Thoracic aorta (tissue), 2 donors: ENCODE measurements at places on chromosomes 6 and 20. TPM values are rescaled to one million over a fixed set of nuclear protein-coding genes. Genes with fewer than 3 reads are reported as not detected.
A peak's percentile ranks its signal among the peaks of the same experiment; 100 is the strongest.

DNA sequence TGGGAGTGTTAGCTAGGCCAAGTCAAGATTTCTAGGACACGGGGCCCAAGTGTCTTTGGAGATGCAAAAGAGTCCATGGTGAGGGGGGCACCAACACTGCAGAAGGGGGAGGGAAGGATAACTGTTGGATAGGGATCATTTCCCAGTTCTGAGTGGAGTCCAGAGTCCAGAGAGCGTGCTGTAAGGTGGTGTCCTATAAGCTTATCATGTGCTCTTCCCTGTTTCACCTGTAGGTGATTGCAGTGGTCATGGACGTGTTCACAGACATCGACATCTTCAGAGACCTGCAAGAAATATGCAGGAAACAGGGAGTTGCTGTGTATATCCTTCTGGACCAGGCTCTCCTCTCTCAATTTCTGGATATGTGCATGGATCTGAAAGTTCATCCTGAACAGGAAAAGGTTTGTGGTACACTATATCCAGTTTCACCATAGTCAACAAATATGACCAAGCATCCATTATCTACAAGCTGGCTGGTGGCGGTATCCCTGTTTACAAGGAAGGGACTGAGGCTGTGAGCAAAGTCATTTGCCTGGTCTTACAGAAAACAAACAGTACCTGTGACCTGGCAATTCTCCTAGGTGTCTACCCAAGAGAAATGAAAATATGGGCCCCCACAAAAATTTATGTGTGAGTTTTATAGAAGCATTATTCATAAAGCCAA is 15.6 kb downstream of the FAM83D start:
- H3K4me3 ChIP-seq = no peak overlapping the region
- no peaks in the 10 kb centered on the region for H3K4me1 ChIP-seq
- DNase-seq = no peak
- H3K27me3 ChIP-seq = no peaks in the 10 kb centered on the region

- H3K4me1 ChIP-seq = no peaks in the 10 kb centered on the region
- H3K27me3 ChIP-seq = no peaks in the 10 kb centered on the region
- H3K27ac ChIP-seq = no peak overlapping the region
- no peak overlapping the region for H3K4me3 ChIP-seq
- DNase-seq = no peak
- no peaks in the 10 kb centered on the region for H3K36me3 ChIP-seq
These were observed 34.9 kb upstream of the MTHFD1L start for GRCh38 chr6:150830439-150831165.

DNA sequence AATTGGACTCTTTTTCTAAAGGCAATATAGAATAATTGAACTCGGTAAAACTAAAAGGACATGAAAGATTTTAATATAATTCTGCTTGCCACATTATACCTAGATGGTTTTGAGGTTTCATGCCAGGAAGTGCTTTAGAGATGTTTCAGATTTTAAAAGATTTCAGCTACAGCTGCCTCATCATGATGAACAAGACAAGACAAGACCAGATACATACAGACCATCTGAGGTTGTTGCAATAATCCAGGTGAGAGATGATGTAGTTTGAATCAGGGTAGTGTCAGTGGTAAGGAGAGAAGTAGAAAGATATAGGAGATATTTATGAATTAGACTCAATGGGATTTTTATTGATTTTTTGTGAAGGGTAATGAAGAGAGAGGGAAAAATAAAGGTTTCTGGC is 374.3 kb upstream of the HSF2 start:
- H3K27ac ChIP-seq = no peak overlapping the region
- H3K4me3 ChIP-seq = no peak overlapping the region
- no peaks in the 10 kb centered on the region for H3K27me3 ChIP-seq
- no peaks in the 10 kb centered on the region for H3K36me3 ChIP-seq
- no peaks in the 10 kb centered on the region for H3K4me1 ChIP-seq

DNA sequence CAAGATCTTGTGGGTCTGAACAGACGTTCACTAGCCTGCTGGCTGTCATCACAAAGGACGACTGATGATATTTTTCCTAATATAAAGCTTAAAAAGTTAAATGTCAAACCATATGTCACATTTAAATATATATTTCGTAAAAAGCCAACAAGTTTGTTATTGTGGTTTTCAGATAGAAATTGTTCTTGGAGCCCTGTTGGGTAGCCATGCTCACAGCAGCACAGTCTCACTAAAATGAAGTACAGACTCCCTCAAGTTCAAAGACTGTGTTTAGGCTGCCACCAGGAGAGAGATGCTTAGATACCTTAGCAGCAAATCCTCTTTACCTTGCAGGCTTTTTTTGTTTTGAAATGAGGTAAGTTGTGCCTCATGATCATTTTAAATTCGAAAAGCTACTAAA is 17.8 kb downstream of the EEF1E1 start:
- peaks cover 6% of the 10 kb centered on the region for H3K36me3 ChIP-seq
- no peaks in the 10 kb centered on the region for H3K27me3 ChIP-seq
- H3K27ac ChIP-seq = peak overlapping the region; percentile 79
- no peak for DNase-seq

- H3K4me3 ChIP-seq = no peak overlapping the region
- DNase-seq = no peak
- H3K4me1 ChIP-seq = peaks cover 2% of the 10 kb centered on the region
- H3K36me3 ChIP-seq = peaks cover 23% of the 10 kb centered on the region
- H3K27ac ChIP-seq = no peak overlapping the region
These were observed 5.5 kb downstream of the MICAL1 start for GRCh38 chr6:109449795-109450673.

The OR2J3 gene
- total RNA-seq = not detected

The TRIM15 gene
- total RNA-seq = not detected
